ENCODE measurements at places on chromosomes 11 and 22.
A peak's percentile ranks its signal among the peaks of the same experiment; 100 is the strongest.

GRCh38 chr11:23704183-23704582 is 792.7 kb upstream of the LUZP2 start:
- no peak for DNase-seq

DNA sequence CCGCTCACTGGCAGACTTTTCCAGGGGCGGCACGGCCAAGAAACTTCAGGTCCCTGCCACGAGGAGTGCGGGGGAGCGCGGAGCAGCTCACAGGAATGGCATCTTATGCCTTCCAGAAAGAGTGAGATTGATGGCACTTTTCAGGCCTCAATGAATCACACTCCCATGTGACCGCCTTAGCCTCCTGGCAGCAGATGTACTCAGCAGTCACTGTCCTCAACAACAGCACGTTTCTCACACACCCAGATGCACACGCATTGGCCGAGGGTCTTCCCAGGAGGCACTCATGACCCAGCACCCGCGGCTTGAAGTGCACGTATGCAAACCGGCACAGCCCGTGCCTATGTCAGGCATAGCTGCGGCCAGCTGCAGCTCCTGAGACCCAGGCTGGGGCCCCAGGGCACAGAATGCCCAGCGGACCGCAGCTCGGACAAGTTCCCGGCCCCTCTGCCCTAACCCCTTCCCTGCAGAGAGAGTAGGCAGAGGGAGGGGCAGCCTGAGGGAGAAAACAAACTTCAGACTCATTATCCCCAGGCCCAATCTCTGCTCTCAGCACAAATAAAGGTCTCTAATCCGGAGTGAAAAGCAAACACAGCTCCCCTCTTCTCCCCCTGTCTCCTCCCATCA is 48.3 kb downstream of the RPUSD4 start:
- DNase-seq, result peak; percentile 34

GRCh38 chr11:125165111-125165842 is 726 bp downstream of the PKNOX2 start:
- DNase-seq, result no peak

DNA sequence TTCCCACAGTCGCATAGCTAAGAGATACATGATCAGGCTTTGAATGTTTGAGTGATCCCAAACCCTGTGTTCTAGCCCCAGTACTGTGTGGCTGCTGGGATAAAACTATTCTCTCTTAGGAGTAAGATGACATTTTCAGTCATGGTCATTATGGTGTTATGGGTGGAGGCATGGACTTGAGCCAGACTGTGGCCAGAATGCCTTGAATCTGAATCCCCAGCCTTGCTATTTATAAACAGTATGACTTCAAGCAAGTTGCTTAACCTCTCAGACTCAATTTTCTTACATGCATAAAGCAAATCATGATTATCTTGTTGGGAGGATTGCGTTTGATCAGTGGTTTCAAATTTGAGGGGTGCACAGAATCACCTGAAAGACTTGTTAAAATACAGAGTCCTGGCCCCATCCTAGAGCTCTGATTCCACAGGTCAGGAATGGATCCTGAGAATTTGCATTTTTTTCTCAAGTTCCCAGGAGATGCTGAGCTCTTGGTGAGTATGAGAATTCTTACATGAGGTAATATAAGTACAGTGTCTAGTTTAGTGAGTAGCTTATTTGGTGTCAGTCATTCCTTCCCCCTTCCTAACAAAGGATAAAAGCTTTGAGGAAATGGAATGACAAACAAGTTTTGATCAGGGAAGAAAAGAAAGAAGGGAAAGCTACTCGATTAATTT is 571.7 kb downstream of the METTL15 start:
- DNase-seq, result no peak

- DNase-seq, result no peak
These were observed 85.5 kb downstream of the KCNQ1 start for GRCh38 chr11:2530131-2530854.

GRCh38 chr11:131824771-131825170 is 454.4 kb downstream of the NTM start:
- no peak for DNase-seq

GRCh38 chr11:95385577-95385976 is 154.6 kb upstream of the SESN3 start:
- no peak for DNase-seq

DNA sequence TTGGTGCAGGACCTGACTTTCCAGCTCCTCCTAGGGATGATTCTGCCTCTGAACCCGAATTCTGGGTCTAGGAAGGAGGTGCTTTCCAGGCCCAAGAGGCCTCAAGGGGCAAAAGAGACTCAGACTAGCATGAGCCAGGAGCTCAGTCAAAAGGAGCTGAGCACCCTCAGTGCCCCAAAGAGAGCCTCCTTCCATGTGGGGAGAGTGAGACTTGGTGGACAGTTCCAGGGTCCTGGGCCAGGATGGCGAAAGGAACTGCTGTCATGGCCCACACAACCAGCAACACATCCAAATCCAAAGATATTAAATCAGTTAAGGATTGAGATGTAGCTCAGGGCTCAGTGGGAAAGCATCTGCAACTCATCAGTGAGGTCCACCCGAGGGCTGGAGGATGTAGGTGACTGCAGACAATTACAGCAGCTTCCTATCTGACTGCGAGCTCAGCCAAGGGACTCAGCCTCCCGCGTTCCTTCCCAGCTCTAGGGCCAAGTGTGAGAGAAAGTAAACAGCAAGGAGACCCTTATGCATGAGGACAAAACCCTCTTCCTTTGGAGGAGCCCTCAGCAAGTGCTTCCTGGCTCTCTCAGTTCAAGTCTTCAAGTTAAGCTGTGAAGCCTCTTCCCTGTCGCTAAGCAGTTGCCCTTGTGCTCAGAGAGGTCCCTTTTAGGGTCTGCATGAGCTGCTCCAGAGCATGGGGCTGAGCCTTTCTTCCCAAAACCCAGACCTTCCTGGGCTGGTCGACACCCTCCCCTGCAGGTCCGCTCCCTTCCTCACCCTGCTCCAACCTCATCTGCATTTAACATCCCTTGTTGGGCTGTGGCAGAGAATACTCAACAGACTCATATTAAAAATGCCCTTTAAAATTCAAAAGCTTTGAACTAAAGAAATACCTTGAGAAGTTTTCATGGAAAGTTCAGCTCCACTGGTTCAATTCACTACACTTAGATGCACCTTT is 35.8 kb downstream of the C11orf58 start:
- DNase-seq, result no peak

- DNase-seq, result no peak
These were observed 25.9 kb downstream of the RAB6A start for GRCh38 chr11:73734993-73735392.

DNA sequence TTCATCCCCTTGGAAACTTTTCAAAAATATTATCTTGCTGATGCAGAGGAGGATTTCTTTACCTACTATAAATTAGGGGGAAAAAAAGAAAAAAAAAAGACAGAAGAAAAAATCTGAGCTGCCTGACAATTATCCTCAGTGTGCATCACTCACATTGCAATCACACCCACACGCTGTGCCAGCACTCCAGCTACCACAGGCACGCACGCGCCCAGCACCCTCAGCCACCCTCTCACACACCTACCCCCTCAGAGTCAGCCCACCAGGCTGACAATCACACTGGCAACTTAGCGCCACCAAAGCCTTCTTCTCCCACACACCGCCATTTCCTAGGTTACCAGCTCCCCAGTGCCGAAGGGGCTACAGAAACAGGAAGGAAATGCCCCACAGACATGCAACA is 236.1 kb downstream of the KCNA4 start:
- no peak for DNase-seq

DNA sequence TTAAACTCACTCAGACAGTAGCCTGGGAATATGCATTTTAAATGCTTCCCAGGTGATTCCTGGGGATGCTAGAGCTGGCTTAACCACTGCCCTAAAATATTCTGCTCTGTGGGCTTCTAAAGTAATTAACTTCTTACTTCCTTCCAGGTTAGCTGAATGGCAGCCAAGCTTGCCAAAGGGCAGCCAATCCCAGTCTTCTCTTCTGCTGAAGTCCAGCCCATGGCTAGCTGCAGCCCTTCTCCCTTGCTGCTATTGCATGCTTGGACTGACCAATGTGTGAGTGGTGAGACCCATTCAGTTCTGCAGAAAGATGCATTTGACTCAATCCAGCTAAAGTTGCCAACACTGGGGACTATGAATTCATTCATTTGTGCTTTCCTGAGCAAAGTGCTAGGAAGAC is 411.9 kb downstream of the SOX6 start:
- no peak for DNase-seq

GRCh38 chr11:7196396-7197146 is 55.1 kb upstream of the SYT9 start:
- no peak for DNase-seq

DNA sequence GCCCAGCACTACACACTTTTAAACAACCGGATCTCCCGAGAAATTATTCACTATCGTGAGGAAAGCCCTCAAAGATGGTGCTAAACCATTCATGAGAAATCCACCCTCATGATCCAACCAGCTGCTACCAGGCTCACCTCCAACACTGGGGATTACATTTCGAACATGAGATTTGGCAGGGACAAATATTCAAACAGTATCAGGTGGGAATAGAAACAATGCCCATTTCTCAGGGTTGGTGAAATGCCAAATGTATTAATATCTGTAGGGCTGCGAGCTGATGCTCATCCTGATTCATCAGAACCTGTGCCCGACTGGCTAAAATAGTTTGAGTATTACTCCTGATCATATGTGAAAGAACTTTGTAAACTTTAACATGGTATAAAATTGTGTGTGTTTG is 15.8 kb upstream of the PTPRJ start:
- DNase-seq, result no peak
